Brain microvascular endothelial cell (primary cell): ENCODE measurements at places on chromosomes 7 and 10.

DNA sequence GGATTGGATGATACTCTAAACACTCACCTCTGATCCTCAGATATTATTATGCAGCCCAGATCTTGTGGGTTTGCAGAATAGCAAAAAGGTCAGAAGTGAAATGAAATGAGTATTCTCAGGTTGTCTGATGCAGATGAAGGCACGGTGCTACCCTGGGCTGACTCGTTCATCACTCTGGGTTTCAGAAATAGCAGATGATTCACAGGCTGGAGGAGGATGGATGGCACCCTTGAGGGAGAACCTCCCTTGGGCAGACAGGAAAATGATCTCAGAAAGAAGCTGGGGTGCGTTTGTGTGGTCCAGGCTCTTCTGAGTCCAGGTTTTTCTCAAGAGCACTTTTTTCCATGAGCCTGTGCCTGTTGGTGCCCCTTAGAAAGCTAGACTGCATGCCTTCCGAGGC is 515.8 kb upstream of the MKI67 start:
- DNase-seq = no peak

- DNase-seq = no peak
These were observed 180.9 kb downstream of the JCAD start for GRCh38 chr10:29878492-29878891.

- DNase-seq = no peak
These were observed 135.5 kb downstream of the CD36 start for GRCh38 chr7:80773787-80774508.

DNA sequence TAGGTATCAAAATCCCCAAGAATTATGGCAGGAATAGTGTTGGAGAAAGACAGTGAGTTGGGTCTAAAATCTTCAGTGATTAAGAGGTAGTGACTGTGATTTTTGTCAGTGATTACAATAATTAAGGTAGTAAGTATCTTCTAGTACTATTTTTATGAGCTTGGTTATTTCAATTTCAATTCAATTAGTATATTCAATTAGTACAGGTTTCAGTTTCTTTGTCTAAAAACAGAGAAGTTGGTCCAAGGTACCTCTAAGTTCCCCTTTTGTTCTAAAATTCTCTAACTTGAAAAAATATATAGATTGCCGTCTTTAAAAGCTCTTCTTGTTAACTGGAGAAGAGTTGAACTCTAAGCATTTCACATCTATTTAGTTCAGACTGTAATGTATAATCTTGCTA is 82.9 kb downstream of the OTUD1 start:
- DNase-seq = no peak

GRCh38 chr7:50309721-50310120 is 5.2 kb downstream of the IKZF1 start:
- no peak for DNase-seq

DNA sequence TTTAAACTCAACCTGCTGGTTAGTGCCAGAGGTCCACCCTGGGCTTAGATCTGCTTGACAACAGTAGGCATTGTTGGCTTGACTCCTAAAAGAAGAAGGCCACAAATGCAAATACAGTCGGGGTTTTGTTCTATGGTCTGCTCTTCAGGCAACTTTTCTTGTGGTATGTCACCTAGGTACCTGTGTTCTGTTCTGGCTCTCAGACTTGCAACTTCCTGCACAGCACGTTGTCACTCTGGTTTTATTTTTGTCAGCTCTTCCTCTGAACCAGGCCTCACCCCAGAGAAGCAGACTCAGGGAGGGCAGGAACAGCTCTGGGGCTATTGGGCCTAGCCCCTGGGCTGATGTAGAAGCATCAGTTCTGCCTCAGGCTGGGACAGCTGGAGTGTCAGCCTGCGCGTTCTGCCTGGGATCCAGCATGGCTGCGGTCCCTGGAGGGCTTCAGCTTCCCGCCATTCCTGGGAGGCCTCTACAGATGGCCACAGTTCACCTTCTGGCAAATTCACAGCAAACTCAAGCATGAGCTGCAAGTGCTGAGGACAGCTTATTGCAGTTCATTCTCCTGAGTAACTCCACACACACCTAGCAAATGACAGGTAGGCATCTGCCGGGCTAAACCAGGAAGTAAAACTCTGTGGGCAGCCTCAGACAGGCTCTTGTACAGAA is 11.0 kb upstream of the PDCD4 start:
- DNase-seq = no peak

DNA sequence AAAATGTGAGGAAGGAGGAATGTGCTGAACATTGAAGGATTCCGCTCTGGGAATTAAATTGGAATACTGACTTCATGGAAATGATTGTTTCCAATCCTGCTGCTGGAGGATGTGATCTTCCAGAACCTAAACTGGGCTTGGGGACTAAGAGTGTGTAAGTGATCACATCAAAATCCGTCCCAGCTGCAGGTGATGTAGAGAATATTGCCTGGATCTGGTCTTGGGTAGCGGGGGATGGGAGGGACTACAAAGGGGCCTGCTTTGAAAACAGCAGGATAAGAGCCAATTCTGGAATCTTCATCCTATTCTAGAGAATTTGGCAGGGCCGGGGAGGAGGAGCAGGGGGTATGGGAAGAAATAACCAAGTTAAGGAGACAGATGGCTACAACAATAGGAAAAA is 552.2 kb upstream of the FZD8 start:
- no peak for DNase-seq

DNA sequence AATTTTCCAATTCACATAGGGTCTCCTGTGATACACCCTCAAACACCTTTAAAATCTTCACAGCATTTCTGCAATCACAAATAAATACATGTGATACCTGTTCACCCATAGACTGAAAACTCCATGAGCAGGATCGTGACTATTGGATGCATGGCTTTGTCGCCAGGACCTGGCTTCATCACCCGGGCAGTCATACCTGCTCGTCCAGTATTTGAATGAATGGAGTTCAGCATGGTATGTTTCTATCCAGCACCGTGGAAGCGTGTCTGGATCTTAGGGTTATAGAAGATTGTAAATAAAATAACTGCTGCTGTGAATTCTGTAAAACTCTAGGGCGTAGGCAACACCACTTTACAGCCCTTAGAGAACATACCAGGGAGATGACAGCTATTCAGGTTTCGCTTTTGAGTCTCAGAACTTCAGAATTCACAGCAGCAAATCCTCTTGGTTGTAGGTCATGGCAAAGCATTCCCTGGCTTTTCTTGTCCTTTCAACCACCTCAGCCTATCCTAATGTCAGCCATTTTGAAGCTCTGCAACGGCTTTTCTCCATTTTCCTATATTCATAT is 47.4 kb upstream of the USP6NL start:
- no peak for DNase-seq

- no peak for DNase-seq
These were observed 112.3 kb downstream of the BTRC start for GRCh38 chr10:101466016-101466912.

DNA sequence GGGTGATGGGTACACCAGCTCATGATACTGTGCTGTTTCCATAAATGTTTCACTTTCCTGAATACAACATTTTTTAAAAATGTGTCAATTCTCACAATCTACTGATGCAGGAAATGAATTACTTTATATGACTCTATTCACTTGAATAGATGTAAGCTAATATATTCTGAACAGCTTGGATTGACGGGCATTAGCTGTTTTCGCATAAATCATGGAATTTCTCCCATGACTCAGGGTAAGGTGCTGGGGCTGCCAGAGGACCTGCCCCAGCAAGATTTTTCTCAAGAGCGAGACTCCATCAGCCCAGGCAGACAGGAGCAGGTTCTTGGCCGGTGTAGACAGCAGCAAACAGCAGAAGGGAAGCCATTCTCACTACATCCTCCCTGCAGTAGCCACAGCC is 107.1 kb downstream of the PFKFB3 start:
- no peak for DNase-seq

DNA sequence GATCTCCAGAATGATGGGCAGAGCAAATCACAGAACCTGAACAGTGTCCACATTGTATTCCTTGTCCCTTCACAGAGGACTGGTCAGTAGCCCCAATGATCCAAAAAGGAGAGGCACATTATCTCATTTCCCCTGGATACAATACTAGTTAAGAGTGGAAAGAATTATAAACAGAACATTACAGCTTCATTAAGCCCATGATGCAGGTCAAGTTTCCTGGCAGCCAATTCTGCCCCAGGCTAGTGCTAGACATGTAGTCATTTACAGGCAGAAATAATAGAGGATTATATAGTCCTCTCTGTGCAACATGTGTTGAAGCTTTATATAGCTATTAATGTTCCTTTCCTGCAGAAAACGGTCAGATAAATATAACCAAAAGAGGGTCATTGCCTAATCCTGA is 124.3 kb upstream of the WNT16 start:
- DNase-seq = no peak

GRCh38 chr7:103101543-103101942 is 26.6 kb downstream of the ARMC10 start:
- DNase-seq = no peak

GRCh38 chr7:158240801-158241200 is 346.8 kb downstream of the PTPRN2 start:
- DNase-seq = no peak

DNA sequence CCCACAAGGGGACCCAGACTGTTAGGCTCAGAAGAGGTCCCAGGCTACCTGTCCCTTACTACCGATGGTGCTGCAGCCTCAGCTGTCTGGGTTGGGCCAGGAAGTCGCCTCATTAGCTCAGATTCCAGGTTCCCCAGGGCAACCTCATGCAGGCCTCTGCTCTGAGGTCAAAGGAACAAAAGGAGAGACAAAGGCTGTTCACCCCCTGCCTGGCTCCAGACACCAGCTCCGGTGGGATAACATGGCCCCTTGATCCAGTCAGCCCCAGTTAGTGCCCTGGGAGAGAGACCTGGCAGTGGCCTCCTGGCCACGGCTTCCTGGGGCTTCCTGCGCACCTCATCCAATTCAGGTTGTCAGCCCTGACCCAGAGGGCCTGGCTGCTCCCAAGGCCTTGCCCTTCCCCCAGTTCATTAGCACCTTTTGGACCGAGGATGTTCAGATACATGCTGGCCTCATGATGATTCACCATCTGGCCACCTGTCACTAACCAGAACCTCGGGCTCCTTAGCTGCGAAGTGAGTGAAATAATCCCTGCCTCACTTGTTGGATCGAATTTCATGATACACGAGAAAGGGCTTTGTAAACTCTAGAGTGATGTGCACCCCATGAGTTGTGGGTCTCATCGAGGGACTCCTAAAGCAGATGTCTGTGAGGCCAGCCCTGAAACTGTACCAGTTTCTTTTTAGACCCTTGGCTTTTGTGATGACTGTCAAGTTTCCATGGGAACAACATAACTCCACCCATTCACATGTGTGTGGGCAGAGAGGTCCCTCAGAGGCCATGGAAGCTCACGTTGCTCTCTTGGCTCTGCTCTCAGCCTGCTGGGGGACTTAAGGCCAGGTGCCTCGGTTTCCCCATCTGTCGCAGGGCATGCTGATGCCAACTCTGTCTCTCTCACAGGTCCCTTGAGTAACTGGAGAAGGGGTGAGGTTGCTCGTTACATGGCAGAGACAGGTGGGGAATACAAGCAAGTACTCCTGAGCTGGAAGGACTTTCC is 79.5 kb upstream of the PCBD1 start:
- peak; percentile 4 for DNase-seq

DNA sequence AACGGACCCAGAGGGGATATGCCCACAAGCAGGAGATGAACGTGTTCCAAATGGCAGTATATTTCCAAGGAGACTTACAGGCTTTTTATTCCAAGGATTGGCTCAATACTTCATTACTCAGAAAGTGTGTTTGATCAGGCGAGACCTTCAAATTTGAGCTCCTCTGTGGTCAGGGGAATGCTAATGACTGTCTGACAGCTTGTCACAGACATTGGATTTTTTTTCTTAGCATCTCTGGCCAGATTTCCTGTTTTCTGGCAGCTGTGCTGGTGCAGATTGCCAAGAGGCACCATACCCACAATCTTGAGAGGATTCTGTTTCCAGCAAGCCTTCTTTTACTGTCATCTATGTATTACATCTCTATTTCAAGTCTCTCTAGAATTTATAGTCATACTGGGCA is 93.8 kb downstream of the C1GALT1 start:
- no peak for DNase-seq

DNA sequence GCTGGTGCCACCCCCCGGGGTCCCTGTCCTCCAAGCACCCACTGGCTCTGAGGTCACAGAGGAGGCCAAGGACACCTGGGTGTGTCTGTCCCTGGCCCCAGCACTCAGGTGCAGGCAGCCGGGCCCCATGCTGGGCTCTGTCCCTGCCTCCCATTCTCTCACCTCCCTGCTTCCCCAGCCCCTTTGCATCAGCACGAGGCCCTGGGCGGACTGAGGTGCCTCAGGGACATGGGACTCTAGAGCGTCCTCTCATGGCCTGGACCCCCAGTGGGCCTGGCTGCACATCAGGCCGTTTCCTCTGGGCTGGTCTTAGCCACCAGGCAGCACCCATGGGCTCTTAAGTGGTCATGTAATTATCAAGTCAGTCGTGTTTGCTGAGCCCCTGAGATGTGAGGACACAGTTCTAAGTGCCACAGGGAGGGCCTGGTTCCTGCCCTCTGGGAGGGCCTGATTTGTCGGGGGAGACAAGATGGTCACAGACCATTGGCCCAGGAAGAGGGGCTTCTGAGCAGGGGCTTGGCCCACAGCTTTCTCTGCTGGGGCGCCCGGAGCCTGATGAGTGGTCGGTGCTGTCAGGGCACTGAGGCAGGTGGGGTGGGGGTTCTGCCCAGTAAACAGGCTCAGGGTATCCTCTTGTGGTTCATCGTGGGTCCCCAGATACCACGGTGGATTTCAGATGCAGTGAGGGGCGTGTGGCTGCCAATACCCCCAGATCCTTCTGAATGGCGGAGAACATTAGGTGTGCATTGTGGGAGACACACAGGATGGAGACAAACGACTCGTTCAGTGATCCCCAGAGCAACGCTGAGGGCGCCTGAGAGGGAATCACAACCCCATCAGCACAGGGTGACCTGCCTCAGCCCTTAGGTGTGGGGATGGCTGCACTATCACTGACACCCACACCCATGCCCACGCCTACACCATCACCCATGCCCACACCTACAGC is 152.5 kb downstream of the WDR37 start:
- DNase-seq = no peak

GRCh38 chr7:140923358-140924006 is 1.2 kb downstream of the BRAF start:
- DNase-seq = peak; percentile 4

DNA sequence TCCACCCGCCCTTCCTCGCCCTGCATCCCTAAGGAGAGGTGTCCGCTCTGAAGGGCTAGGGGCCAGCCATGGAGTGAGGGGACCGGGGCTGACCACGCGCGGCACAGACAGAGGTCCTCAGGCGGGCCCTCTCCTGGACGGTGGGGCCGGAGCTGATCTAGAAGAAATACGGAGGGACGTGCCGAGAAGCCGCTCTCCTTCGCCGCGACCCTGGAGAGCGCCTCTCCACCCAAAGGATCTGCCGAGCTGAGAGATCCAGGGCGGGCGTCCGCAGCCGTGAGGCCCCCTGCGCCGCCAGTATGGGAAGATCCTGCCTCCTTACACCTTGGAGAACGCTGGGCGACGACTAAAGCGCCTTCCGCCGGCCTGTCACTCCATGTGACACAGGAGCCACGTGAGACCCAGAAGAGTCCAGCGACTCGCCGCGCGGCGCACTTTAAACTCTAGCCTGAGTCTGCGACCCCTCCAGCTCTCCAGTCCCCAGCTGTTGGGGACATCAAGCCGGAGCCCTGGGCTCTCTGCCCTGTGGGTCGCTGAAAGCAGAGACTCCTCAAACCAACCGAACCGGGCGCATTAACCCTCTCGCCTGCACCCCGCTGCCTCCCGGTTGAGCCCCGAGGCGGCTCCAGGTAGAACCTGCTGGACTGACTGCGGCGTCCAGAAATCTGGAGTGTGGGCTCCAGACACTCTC is 1.5 kb upstream of the SFMBT2 start:
- no peak for DNase-seq

GRCh38 chr7:50662041-50662694 is 97.0 kb upstream of the DDC start:
- no peak for DNase-seq
